Type B pancreatic cell (in vitro differentiated cells): ENCODE measurements at places on chromosomes 11 and 22. TPM values are rescaled to one million over a fixed set of nuclear protein-coding genes. Genes with fewer than 3 reads are reported as not detected.

The VPS37C gene
- total RNA-seq = 27.8 and 42.1 TPM in 2 replicates

DNA sequence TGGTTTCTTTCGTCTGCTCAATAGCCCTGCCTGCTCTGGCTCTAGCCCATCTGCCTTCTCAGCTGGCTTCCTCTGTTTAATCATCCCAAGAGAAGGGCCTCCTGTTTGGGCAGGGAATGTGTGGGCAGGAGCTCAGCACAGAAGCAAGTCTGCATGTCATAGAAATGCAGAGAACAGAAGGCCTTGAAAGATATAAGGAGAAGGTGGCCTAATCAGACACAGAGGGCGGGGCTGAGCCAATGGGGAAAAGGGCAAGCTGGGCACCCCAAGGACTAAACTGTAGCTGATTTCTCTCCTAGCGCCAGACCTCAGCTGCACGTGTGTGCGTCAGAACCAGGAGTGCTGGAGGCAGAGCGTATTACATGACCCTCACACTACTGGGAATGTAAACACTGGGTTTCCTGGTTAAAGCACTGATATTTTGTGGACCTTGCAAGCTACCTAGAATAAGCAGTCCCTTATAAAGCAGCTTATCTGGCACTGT, 7.6 kb upstream of the CCKBR start:
- H3K36me3 ChIP-seq = no peaks in the 10 kb centered on the region
- peaks cover 3% of the 10 kb centered on the region for H3K27me3 ChIP-seq
- H3K4me3 ChIP-seq = no peak overlapping the region

The FDXACB1 gene
- total RNA-seq = 2.6 and 2.9 TPM in 2 replicates

DNA sequence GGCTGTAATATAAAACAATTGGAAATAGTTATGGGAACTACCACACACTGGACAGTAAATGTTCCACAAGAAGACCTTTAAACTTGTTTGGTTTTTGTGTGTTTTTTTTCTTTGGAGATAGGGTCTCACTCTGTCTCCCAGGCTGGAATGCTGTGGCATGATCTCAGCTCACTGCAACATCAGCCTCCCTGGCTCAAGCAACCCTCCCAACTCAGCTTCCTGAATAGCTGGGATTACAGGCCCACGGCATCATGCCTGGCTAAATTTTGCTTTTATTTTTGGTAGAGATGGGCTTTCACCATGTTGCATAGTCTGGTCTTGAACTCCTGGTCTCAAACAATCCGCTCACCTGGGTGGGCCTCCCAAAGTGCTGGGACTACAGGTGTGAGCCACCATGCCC, 121.0 kb downstream of the MPPED2 start:
- H3K36me3 ChIP-seq = peaks cover 4% of the 10 kb centered on the region
- H3K4me1 ChIP-seq = peaks cover 23% of the 10 kb centered on the region
- no peak overlapping the region for H3K27ac ChIP-seq
- no peak overlapping the region for H3K4me3 ChIP-seq

The GAB4 gene
- not detected in 2 replicates for total RNA-seq

DNA sequence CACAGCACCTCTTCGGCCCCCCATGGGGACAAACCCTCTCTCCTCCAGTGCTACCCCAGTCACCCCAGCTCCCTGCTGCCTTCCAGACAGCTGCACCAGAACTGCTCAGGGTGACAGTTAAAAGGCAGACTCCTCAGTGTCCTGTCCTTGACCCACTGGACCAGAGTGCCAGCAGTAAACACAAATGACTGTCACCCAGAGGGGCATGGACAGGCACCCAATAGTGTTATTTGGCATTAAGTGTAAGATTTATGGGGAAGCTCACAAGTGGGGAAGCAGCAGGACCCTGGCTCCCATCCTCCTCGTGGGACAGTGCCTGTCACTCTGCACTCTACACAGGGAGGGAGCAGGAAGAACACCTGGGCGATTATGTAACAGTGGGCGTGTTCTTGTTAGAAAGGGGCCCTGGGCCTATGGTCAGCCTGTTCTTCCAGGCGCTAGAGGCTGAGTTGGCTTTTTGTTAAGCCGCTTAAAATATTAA, 5.0 kb downstream of the RPS19BP1 start:
- H3K27me3 ChIP-seq = no peaks in the 10 kb centered on the region
- H3K4me3 ChIP-seq = peak overlapping the region; percentile 50
- peaks cover 18% of the 10 kb centered on the region for H3K36me3 ChIP-seq
- DNase-seq = no peak
- peaks cover 62% of the 10 kb centered on the region for H3K4me1 ChIP-seq

GRCh38 chr11:18540207-18541009, 13.7 kb upstream of the TSG101 start:
- H3K27me3 ChIP-seq = no peaks in the 10 kb centered on the region
- no peaks in the 10 kb centered on the region for H3K4me1 ChIP-seq
- DNase-seq = no peak
- H3K36me3 ChIP-seq = no peaks in the 10 kb centered on the region

GRCh38 chr22:31604746-31605705, 57.0 kb downstream of the PISD start:
- peaks cover 4% of the 10 kb centered on the region for H3K36me3 ChIP-seq
- no peaks in the 10 kb centered on the region for H3K27me3 ChIP-seq
- no peak overlapping the region for H3K4me3 ChIP-seq
- no peak for DNase-seq

The SPA17 gene
- 7.2 and 13.4 TPM in 2 replicates for total RNA-seq

- H3K27me3 ChIP-seq = peaks cover 24% of the 10 kb centered on the region
- no peak for DNase-seq
- no peaks in the 10 kb centered on the region for H3K36me3 ChIP-seq
- no peak overlapping the region for H3K4me3 ChIP-seq
Measured at GRCh38 chr11:120903686-120904085, 120.2 kb upstream of the TBCEL start.

GRCh38 chr11:70067591-70068341, 10.4 kb upstream of the ANO1 start:
- peak overlapping the region; percentile 57 for H3K4me3 ChIP-seq
- peak overlapping the region; percentile 88 for H3K27ac ChIP-seq
- DNase-seq = peak; percentile 68

- H3K4me3 ChIP-seq = no peak overlapping the region
- peaks cover 3% of the 10 kb centered on the region for H3K27me3 ChIP-seq
- H3K4me1 ChIP-seq = peaks cover 34% of the 10 kb centered on the region
- no peaks in the 10 kb centered on the region for H3K36me3 ChIP-seq
- no peak for DNase-seq
Measured at GRCh38 chr22:27772081-27772983, 29.2 kb downstream of the MN1 start.

- no peak overlapping the region for H3K27ac ChIP-seq
- H3K36me3 ChIP-seq = no peaks in the 10 kb centered on the region
- H3K4me1 ChIP-seq = no peaks in the 10 kb centered on the region
- DNase-seq = no peak
- H3K4me3 ChIP-seq = no peak overlapping the region
Measured at GRCh38 chr11:82183346-82183745, 550.3 kb downstream of the FAM181B start.

DNA sequence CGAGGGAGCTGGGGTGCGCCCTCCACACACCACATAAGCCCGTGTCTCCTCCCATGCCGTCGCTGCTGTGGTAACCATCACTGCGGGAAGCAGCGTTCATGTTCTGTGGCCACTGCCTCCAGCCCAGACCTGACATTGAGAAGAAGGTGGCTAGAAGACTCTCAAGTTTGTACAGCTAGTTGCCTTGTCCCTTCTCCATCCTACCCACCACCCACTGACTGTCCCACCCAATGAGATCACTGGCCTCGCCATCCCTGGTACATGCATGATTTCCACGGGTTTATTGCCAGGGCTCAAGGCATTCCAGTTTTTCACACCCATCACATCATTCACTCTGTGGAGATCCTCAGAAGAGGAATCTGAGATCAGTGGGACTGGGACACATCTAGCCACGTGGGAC, 33.0 kb downstream of the AHNAK start:
- H3K27ac ChIP-seq = no peak overlapping the region
- H3K27me3 ChIP-seq = no peaks in the 10 kb centered on the region
- DNase-seq = no peak
- H3K36me3 ChIP-seq = peaks cover 34% of the 10 kb centered on the region

DNA sequence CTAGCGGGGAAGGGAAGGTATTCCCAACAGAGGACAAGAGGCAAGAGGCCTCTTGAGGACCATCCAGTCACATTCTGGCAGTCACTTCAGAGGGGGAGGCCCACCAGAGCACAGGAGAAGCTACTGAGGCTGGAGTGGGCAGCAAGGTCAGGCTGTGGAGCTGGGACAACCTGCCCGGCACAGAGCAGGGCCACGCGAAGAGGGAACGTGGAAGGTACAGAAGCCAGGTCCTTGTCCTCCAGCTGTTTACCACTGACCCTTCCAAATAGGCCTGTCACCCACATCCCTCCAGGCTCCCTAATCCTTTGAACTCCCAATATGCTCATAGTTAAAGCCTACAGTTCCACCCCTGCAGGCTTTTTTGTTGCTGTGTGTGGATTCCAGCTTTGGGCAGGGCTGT, 76.9 kb downstream of the IGLL1 start:
- peaks cover 5% of the 10 kb centered on the region for H3K27me3 ChIP-seq
- H3K36me3 ChIP-seq = no peaks in the 10 kb centered on the region
- peaks cover 31% of the 10 kb centered on the region for H3K4me1 ChIP-seq
- no peak for DNase-seq
- H3K4me3 ChIP-seq = no peak overlapping the region

The TRIM49 gene
- not detected in 2 replicates for total RNA-seq

DNA sequence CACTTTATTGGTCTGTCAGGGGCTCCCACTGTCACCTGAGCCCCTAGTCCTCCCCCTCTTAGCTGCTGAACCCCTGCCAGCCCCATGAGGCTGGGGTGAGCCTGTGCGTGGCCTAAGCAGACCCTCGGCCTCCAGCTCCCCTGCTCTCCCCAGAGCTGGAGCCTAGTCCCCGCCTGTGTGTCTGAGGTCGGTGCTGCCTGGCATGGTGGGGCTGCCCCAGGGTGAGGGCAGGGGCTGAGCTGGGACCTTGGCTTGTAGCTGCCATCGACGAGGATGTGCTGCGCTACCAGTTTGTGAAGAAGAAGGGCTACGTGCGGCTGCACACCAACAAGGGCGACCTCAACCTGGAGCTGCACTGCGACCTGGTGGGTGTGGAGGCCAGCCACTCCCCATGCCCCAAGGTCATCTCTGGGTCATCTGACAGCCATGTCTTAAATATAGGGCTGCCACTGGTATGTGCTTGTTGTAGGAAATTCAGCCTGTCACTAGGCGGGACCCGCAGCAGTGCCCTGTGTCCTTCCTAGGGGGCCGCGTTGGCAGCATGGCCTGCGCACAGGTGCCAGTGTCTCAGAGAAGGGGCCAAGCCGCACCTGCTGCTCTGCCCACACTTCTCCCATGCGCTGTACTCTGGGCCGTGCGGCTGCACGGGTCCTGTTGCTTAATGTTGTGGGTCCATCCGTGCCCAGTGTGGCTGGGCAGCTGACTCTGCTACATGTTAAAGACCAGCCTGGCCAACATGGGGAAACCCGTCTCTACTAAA, 21.0 kb downstream of the PPIL2 start:
- no peaks in the 10 kb centered on the region for H3K27me3 ChIP-seq
- no peak for DNase-seq
- no peaks in the 10 kb centered on the region for H3K4me1 ChIP-seq

DNA sequence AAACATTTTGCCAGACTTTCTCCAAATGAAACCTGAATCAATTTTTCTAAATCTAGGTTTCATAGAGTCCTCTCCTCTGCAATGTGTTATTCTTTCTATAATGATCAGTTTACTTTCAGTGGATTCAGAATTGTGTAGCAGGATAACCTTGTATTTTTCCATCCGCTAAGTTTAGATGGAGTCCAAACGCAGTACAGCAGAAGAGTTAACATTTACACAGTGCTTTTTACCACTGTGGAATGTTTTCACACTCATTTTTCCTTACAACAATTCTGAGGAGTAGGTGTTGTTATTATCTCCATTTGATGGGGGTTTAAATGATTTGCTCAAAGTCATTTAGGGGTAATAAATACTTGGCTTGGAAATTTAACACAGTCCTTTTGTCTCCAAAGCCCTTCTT, 9.6 kb downstream of the RAG1 start:
- no peaks in the 10 kb centered on the region for H3K36me3 ChIP-seq
- H3K27ac ChIP-seq = no peak overlapping the region
- peaks cover 16% of the 10 kb centered on the region for H3K27me3 ChIP-seq
- no peak overlapping the region for H3K4me3 ChIP-seq
- no peaks in the 10 kb centered on the region for H3K4me1 ChIP-seq

DNA sequence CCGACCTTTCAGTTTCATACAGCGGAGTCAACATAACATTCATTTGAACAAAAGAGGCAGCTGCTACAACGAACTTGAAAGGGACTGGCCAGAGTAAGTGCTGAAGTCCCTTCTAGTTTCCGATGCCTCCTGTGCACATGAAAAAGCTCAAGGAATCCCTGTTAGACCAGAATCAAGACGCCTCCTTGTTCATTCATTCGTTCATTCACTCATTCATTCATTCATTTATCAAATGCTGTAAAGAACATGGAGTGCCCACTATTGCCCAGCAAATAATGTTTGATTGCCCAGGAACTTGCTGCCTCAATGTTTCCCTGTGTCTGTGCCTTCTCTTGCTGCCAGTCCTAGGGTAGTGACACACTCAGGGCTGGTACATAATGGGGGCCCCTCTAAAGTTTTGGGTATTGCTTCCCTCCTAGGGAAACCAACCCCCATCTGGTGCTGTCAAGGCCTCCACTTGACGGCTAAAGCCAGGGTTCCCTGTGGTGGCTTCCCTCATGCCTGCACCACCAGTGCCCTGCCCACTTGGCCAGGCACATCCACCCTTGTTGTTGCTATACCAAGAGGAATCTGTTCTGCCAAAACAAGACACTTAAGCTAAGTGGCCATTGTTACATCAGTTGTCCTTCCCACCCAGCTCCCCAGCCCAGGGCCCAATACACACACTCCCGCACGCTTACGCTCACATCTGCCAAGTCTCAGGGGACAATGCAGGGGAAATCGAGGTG, 3.8 kb downstream of the TMPRSS13 start:
- H3K36me3 ChIP-seq = no peaks in the 10 kb centered on the region
- peaks cover 9% of the 10 kb centered on the region for H3K4me1 ChIP-seq
- peaks cover 5% of the 10 kb centered on the region for H3K27me3 ChIP-seq
- H3K4me3 ChIP-seq = no peak overlapping the region
- no peak for DNase-seq
- H3K27ac ChIP-seq = no peak overlapping the region

The KDM4E gene
- total RNA-seq = not detected in 2 replicates

The CCDC81 gene
- 0.79 and 3.2 TPM in 2 replicates for total RNA-seq

The POTEH gene
- total RNA-seq = not detected in 2 replicates

The P2RY6 gene
- total RNA-seq = 3.0 and 14.8 TPM in 2 replicates

The CEND1 gene
- 0.17 and 0.89 TPM in 2 replicates for total RNA-seq

DNA sequence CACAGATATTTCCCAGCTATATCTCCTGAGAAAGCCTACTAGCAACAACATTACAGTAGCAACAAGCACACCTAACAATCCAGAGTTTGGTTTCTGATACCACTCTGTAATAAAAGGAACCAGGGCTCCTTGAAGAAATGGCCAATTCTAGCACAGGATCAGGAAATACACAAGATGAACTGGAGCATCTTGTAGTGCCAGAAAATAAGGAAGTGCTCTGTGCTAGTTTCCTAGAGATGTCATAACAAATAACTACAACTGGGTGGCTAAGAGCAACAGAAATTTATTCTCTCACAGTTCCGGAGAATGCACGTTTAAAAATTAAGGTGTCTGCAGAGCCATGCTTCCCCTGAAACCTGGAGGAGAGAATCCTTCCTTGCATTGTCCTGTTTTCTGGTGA, 217.8 kb downstream of the KIRREL3 start:
- peaks cover 35% of the 10 kb centered on the region for H3K27me3 ChIP-seq
- H3K36me3 ChIP-seq = no peaks in the 10 kb centered on the region
- H3K4me1 ChIP-seq = peaks cover 14% of the 10 kb centered on the region
- H3K4me3 ChIP-seq = no peak overlapping the region
- DNase-seq = no peak

The RFPL2 gene
- total RNA-seq = 0.43 and 0.69 TPM in 2 replicates
